ENCODE measurements at places on chromosomes 3 and 15.

DNA sequence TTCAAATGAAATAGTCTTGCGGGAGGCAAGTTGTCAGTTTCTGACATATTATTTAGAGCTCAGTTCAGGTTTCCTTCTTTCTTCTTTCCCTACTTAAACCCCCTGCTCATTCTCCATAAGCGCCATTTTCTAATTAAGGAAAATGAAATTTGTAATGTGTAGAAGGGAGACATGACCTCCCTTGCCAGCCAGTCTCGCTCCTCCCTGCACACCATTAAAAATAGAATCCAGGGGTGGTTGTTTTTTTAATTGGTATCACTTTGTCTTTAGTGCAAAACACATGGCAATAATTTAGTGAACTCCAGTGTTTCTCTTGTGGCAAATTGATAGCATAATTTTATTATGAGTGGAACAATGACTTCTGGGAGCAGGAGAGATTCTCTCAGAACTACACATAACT, 160.1 kb downstream of the MEIS2 start:
- DNase-seq, result no peak

GRCh38 chr15:88187195-88187594, 69.3 kb downstream of the NTRK3 start:
- no peak for DNase-seq

GRCh38 chr15:62219799-62220198, 54.7 kb upstream of the C2CD4B start:
- no peak for DNase-seq

- DNase-seq, result no peak
These were observed 19.1 kb downstream of the PAQR9 start for GRCh38 chr3:142944342-142944741.

GRCh38 chr3:3200632-3201212, 21.2 kb upstream of the CRBN start:
- peak; percentile 85 for DNase-seq

GRCh38 chr15:65451989-65452388, 29.2 kb upstream of the IGDCC4 start:
- no peak for DNase-seq

GRCh38 chr3:139473155-139473771, 3.1 kb downstream of the RBP2 start:
- no peak for DNase-seq

DNA sequence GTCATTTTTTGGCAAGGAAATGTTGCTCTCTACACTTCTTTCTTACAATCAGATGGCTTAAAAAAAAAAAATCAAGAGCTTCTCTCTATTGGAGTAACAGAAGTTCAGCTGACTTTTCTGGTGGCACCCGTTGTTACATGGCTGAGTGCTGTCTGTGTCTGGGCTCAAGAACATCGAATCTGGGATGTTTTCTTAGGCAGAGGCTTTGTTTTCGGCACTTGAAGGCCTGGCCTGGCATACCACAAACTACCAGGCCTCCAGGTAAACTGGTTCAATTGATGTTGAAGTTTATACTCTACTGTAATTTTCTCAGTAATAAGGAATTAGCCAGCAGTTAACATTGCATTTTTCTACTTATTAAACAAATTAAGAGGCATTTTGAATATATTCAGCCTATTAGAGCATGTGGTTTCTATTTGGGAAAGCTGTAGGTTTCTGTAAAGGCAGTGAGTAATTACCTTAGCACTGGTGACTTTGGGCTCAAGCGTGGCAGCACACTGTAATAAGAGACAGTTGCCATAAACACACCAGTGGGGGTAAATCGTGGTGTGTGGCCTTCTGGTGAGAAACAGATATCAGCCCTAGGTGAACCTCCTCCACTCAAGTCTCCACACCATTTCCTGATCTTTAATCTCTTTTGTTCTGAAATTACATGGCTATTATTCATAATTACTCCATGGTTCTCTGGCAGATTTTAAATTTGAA, 544.7 kb downstream of the MECOM start:
- no peak for DNase-seq

DNA sequence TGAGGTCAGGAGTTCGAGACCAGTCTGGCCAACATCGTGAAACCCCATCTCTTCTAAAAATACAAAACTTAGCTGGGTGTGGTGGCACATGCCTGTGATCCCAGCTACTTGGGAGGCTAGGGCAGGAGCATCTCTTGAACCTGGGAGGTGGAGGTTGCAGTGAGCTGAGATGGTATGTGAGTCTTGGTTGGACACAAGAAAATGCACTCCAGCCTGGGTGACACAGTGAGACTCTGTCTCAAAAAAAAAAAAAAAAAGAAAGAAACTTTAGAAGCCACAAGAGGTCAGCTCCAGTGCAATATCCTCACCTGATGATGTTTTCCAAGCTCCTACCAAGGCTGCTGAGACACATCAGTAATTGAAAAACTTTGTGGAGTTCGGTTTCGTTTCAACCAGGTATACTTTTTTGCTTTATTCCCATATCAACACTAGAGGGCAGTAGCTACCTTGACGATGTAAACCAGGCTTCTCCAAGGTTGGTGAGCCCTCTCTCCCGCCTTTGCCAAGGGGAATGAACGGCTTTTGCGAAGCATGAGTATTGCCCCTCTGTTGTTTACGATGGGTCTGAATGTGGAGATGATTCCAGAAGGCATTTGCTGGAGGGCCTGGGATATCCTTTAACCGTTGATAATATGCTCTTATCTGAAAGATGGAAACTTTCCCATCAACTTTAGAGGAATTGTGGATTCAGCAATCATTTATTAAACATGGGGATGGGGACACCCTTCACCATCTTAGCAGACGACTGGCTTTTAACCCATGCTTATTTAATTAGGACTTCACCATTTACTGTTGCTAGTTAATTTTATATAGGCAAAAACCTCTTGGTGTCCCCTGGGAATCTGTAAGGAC, 202.8 kb downstream of the SV2B start:
- peak; percentile 87 for DNase-seq

DNA sequence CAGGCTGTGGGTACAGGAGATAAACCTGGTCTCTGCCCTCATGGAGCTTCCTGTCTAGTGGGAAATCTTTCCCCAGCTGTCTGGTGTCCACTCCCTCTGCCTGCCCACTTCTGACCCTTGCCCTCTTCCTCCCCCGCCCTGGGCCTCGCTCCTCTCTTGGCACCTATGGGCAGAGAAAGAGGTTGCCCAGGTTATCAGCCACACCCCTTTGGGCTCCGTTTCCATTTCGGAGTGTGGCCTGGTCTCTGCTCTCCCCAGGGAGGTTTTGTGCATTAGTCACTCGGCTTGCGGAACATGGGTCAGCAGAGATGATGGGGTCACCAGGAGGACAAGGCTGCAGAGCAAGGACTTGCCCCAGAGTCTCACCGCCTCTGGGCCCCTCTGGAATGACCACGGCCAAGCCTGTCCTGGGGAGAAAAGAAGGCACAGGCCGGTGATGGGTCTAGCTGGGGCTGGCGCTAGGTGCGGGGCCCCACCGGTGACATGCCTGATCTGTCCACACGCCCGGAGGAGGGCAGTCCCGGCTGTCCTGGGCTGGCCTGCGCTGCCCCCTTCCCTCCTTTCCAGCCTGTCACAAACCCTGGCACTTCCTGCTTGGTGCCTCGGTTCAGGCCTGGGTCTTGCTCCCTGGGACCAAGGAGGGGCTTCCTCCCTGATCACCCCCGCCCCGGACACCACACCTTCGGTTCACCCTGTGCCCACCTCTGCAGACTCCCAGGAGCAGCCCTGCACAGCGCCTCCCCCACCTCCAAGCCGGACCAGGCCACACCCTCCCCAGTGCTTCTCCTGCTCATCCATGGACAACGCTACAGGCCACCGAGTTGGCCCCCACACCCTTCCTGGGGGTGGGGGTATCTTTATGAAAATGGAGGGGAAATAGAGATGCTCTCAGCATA, 35.6 kb upstream of the MUC4 start:
- DNase-seq, result no peak

DNA sequence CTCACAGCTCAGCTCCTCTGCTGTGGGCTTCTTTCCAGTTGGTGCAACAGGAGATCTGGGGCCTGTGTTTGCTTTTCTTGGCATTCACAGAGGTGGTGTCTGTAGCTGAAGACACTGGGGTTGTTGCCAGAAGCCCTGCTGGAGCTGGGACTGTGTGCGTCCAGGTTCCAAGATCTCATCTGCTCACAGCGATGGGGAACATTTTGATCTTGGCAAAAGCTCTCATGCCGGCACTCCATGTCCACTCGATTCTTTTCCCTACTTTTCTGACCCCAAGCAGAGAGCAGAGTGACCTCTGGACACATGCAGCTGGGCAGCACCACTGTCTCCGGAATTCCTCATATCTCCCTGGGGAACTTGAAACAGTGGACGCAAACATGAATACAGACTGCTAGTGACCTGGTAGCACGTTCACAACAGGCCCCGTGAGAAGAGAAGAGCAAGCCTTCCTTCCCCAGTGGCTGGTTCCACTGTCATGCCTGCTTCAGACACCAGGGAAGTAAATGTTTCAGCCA, 36.1 kb upstream of the MECOM start:
- DNase-seq, result peak; percentile 77

DNA sequence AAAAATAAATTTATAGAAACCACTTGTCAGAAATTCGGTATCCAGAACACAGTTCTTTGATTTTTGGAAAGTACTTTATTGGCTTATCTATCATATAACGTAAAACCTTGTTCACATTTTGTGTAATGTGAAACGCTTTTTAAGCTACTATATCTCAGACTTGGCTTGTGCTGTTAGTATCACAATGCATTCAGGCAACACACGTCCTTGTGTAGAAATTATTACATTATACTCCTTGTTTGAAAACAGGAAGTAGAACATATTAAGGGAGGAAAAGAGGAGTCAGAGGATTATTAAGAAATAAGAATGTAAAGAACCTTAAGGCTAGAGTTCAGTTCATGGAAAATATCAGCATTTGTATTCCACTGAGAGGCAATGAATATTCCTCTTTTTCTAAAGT, 1.6 kb downstream of the DNAJC13 start:
- DNase-seq, result peak; percentile 52

DNA sequence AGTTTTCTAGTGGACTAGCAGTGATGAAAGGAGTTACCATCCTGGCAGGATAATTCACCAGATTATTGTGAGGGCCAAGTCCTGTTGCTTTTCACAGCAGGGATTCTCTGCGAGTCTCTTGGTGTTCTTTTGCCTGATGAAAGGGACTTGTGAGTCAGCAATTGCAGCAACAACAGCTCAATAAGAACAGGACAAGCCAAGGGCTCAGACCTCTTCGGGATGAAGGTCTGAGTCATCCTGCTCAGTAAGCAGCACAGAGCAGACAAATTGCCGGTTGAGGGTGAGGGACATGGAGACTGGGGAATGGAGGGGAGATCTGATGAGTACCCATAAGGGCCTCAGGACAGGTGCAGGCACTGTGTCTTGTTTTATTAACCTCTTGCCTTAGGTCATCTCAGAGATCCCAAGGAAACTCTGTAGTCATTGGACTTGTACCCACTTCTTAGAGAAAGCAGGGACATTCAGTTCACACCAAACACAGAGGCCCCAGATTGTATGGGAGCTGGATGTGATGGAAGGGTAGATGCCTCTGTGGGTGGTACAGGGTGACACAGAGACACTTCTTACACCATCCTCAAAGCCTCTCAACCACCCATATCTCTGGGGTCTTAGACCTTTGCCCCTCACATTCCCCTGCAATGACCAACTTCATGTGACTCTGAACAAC, 173.8 kb upstream of the TLE3 start:
- peak; percentile 95 for DNase-seq

- no peak for DNase-seq
These were observed 28.2 kb downstream of the POMGNT2 start for GRCh38 chr3:43077707-43078106.

DNA sequence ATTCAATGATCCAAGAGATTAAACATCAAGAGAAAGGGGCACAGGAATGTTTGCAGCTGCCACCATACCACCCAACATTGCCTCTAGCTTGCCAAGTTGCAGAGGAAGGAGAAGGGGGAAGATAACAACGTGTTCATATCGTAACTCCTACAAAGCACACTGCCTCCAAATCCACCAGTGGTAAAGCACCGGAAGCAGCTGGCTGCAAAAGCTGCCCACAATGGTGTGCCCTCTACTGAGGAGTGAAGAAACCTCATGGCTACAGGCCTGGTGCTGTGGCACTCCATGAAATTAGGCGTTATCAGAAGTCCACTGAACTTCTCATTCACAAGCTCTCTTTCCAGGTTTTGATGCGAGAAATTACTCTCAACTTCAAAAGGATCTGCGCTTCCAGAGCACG, 263.9 kb upstream of the STT3B start:
- no peak for DNase-seq

- DNase-seq, result no peak
These were observed 147.2 kb downstream of the ALCAM start for GRCh38 chr3:105513886-105514285.

- no peak for DNase-seq
These were observed 17.1 kb upstream of the SNX22 start for GRCh38 chr15:64134345-64134829.

DNA sequence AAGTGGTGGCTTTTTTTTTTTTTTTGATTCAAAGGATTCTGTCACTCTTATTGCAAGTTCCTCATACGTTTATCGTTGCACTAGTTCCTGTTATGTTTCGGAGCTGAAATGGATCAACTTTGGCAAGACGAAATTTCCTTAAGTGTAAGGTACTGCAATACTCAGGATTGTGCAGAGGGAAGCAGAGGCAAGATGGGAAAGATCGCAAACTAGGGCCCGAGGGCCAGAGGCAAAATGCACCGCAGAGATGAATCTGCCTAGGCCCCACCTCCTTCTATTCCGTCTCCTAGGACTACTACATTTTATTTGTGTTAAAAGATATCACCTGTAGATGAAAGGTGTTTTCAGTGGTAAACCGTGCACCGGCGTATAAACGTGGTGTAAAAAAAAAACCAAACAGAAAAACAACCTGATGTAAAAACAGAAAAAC, 331 bp downstream of the RNU6-1 start:
- peak; percentile 54 for DNase-seq

DNA sequence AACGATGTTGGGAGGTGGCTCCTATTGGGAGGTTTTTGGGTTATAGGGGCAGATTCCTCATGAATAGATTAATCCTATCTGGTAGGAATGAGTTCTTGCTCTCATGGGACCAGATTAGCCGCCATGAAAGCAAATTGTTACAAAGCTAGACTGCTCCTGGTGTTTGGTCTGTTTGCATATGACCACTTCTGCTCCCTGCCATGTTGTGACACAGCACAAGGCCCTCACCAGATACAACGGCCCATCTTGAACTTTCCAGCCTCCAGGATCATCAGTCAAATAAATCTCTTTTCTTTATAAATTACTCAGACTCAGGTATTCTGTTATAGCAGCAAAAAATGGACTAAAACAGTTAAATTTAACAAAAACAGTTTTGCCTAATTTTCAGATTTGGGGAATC, 34.4 kb downstream of the TRIM42 start:
- no peak for DNase-seq

DNA sequence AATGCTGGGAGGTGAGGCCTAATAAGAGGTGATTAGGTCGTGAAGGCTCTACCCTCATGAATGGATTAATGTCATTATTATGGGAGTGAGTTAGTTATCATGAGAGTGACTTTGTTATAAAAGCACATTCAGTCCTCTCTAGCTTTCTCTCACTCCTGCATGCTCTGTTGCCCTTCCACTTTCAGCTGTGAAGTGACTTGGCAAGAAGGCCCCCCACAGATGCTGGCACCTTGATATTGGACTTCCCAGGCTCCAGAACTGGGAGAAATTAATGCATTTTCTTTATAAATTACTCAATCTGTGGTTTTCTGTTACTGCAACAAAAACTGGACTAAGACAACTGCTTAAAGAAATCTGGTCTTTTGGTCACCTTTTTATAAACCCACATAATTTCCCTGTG, 144.3 kb downstream of the FBN1 start:
- DNase-seq, result no peak

GRCh38 chr15:48845123-48845522, 32.8 kb upstream of the EID1 start:
- DNase-seq, result no peak
